ENCODE measurements at places on chromosomes 5 and 9.

GRCh38 chr5:59061377-59061776, 478.5 kb downstream of the RAB3C start:
- DNase-seq, result no peak

DNA sequence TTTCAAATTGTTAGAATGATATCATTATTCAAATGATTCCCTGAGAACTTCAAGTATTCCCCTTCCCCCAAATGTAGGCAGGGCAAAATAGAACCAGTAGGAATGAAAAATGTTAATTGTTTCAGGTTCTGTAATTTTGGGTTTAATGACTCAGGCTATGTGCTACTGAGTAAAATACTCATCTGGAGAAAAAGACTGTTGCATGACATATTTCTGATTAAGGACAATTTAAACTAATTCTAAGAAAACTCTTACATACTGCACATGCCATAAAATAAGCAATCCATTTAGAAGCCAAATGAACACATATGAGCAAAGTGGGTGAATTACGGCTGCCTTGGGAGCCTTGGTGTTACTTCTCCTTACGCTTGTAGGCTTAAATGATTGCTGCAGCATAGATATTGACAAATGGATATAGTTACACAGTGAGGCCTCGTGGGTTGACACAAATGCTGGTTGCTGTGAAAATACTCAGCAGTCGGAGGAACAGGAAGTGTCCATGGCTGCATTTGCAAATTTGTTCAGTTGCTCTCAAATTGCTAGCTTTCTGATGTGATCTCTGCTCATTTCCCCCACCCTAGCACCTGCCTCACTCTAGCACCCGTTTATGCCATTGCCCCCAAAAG, 174.9 kb upstream of the DMAC1 start:
- DNase-seq, result no peak

- no peak for DNase-seq
These were observed 35.5 kb upstream of the ADAMTSL1 start for GRCh38 chr9:18438300-18438925.

- DNase-seq, result no peak
These were observed 207.0 kb upstream of the PANK3 start for GRCh38 chr5:168786147-168786546.

GRCh38 chr5:72358925-72359324, 38.8 kb downstream of the PTCD2 start:
- DNase-seq, result no peak

DNA sequence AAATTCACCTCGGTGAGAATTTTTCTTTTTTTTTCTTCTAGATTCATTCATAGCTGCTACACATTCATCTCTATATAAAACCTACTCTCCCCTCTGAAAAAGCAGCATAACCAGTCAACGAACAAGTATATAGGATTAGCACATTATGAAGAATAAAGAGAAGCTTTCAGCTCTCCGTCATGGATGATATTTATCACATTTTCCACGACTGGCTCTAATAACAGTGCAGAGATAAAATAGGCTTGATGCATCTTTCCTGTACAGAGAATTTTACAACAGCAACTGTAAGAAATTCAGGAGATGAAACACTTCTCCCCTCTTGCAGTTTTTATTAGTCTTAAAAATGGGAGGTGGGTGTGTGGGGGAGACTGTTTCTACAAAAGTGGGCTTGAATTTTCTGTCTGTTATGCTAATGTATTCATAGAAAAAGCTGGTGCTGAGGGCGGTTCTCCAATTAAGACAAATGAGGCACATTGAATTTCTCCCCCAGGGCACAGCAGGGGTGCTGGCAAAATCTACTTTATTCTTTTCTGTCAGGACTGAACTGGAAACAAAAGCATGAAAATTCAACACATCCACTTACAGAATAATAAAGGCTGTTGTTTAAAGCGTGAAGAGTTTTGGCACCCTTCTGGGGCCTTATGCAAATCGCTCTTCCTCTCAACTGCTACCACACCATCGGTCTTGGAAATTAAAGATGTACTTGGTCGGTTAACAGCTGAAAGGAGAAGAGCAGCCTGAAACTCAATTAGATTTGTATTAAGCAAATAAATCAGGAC, 233.9 kb upstream of the ZNF608 start:
- no peak for DNase-seq

GRCh38 chr5:147140558-147140957, 94.3 kb upstream of the STK32A start:
- no peak for DNase-seq

Data from stimulated activated CD8-positive, alpha-beta memory T cell treated with anti-CD3 and anti-CD28 coated beads, Interleukin-7, amount 100 ng/mL, for 4 hours (primary cell).